ENCODE measurements at places on chromosomes 2 and 18.

DNA sequence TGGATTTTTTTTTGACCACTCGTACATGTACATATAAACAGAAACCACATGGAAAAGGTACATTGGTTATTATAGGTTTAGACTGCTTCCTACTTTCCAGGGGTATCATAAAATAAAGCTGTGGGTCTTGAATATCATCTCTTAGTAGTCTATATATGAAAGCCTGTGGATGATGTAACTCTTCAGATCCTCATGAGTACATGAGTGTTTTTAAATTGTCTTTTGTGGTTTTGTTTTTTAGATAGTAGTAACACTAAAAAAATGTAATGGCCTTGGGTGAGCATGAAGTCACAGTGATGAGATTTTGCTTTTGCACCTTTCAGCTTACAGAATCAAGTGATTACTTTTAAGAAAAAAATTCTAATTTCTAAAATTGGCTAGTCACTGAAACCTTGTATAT lies 80.2 kb downstream of the RAB3GAP1 start:
- DNase-seq: peak; percentile 31

- DNase-seq: no peak
Observed at GRCh38 chr2:128644718-128645256, 326.1 kb upstream of the HS6ST1 start.

DNA sequence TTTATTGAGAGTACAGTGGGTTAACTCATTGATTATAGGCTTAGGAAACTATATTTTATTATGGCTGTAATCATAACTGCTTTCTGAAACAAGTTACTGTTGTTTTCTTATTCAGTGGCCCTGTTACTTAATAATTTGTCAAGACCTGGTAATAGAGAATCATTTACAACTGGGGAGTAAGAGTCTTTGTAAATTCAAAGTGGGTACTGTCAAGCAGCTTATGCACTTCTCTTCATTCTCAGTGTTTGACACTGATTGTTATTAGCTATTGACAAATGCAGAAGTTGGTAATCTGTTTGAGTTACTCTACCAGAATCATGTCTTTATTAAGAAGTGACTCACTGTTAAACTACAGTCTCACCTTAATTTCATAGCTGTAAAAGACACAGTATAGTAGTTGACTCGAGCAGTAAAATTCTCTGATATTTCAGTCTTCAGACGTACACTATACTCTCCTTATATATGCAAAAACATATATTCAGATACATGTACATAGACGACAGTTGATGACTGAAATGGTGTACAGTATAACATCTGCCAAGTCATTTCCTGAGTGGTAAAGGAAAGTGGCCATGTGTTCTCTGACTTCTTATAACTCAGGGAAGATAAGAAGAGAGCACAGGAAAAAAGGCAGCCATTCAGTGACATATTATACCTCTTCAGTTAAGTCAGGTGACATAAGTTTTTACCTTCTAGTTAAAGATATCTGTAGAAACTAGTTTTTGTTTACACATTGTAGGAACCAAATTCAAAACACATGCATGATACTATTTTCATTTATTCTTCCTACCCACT lies 36.0 kb upstream of the TTC27 start:
- DNase-seq: peak; percentile 6

GRCh38 chr18:51120809-51121596 lies 76.5 kb downstream of the MEX3C start:
- no peak for DNase-seq

GRCh38 chr2:133326652-133327397 lies 241.4 kb downstream of the NCKAP5 start:
- peak; percentile 64 for DNase-seq

DNA sequence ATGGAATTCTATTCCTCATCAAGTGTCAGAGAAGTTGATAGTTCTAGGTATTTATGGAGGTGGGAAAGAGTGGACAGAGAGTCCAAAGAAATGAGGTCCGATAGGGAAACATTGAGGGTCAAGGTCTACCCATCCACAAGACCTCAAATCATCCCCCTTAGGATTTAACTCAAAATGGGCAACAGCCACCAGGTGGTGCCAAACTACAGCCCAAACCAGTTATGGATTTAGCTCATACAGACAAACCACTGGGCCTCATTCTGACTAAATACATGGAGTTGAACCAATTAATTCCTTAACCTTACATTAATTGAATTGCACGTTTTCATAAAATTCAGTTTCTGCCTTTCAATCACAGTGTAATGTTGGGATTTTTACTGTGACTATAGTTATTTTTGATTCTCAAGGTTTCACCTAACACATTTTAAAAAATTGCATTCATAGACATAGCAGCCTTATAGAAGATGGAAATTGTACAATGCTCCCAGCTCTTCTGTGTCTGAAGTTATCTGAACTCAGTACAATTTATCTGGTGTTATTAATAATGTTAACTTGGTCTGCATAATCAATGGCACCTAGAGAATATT lies 98.2 kb upstream of the HNMT start:
- peak; percentile 14 for DNase-seq

DNA sequence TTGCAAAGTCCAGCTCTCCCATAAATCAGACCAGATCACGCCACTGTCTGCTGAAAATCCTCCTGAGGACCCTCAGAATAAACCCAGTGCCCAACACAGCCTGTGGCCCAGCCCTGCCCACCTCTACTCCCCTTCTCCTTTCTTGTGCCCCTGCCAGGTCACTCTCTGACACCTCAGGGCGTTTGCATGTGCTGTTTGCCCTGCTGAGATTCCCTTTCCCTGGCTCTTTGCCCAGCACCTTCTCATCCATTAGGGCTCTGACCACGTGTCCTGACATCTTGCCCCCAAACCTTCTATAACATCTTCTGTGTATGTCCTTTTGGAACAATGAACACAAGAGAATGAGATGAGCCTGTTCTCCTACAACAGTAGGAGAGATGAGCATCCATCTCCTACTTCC lies 18.5 kb upstream of the NMUR1 start:
- DNase-seq: no peak

- DNase-seq: no peak
Observed at GRCh38 chr2:112254466-112255240, at the start of gene ZC3H8. ZC3H8 (minus strand) TSS chr2:112255042; CDS start chr2:112254981, 61 bp downstream.

DNA sequence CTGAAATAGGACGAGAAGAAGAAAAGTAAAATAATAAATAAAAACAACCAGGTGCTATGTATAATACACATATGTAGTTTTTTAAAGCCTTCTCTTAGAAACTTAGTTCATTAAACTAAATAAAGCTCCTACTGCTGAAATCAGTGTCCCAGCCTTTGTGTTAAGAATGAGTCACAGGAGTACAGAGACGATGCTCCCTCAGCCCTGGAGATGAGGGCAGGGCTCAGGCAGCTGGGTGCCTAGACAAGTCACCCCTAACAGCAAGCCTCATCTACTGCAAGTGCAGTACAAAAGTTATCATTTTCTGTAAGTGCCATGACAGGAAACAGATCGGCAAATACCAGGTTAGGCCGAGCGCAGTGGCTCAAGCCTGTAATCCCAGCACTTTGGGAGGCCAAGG lies 18.2 kb downstream of the KIDINS220 start:
- DNase-seq: no peak

DNA sequence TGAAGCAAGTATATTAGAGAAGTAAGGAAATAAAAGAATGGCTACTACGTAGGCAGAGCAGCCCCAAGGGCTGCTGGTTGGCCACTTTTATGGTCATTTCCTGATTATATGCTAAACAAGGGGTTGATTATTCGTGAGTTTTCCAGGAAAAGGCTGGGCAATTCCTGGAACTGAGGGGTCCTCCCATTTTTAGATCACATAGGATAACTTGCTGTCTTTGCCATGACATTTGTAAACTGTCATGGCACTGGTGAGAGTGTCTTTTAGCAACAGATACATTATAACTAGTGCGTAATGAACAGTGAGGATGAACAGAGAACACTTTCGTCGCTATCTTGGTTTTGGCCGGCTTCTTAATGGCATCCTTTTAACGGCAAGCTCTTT lies 2.6 kb upstream of the UBE2F start:
- DNase-seq: no peak

- DNase-seq: peak; percentile 53
Observed at GRCh38 chr18:5527603-5528002, 16.2 kb downstream of the EPB41L3 start.

DNA sequence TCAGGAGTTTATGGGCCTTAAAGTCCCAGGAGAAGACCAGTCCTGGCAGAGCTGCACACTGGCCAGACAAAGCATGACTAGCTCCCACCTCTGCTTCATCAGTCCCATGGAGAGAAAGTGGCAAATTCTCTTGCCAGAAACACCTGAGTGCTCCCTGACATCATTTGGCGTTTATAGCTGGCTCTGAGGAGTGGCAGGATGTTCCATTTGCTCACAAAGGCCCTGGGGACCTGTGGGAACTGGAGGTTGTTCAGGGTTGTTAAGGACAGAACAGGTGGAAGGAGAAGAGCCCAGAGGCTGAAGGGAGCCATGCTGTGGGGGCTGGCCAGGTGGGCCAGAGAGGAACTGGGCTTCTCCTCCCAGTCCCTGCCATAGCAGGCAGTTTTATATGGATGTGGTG lies 56.1 kb downstream of the RPL37A start:
- no peak for DNase-seq

DNA sequence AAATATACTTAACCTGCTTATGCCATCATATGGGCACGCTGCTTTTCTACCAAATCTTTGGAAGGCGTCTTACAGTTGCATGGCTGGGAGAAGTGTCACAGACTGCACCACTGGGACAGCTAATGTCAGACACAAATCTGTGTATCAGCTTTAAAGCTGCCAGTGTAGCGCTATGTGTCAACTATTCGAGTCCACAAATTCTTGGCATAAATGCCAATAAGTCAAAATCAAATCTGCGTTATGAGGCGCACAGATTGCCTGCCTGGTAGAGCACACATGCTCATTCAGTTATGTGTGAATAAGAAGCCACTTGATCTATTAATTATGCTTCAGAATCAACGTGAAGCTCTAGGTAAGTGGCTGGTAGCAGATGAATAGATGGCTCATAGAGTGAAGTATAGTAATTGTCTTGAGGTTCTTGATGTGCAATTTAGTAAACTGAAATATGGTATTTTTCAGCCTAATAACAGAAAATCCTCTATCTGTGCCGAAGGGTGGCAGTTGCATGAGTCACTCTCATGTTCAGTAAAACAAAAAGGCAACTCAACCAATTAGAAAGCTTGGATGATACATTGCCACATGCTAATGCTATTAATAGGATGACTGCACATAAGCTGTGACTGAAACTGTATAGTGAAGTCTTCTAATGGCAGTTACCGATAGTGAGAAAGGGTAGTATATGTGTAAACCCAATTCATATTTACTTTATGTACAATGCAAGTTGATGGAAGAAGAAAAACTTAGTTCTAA lies 52.0 kb downstream of the DCC start:
- no peak for DNase-seq

GRCh38 chr2:107072150-107072940 lies 186.4 kb upstream of the ST6GAL2 start:
- DNase-seq: no peak

DNA sequence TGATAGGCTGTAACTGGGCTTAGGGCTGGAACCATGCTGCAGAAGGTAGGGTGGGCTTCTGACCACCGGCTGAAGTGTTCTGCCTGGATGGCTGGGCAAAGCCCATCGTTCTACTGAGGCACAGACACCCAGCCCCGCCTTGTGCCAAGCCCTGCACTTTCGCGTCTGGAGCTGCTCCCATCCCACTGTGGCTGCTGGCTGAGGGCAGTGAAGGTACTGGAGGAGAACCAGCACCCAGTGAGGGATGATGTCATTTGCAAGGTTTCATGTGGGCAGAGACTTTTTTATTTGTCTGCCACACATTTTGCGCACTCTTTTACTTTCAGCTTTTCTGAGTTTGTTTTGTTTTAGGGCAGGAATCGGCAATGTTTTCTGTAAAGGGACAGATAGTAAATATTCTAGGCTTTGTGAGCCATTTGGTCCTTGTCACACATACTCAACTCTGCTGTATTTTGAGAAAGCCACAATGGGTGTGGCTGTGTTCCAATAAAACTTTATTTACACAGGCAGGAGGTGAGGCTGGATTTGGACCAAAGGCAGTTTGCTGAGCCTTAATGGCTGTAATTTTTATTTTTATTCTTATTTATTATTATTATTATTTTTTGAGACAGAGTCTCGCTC lies 85.6 kb downstream of the ASB1 start:
- no peak for DNase-seq

- DNase-seq: no peak
Observed at GRCh38 chr2:49973436-49973835, 819.1 kb upstream of the FSHR start.

DNA sequence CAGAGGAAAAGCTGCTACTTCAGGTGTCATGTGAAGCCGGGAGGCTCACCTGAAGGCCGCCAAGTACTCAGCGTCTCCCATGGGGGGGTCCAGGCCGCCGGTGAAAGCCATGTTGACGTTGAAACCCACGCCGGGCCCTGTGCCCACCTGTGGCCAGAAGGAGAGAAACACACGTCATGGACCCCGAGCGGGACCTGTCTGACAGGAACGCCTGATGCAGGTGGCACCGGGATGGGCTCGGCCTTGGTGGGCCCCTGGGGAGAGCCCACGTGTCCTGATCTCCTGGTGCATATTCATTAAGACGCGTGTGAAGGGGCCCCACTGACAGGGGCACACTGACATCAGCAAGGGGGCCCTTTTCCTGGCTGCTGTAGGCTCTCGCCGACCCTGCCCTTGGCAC lies 233.2 kb downstream of the TWIST2 start:
- no peak for DNase-seq

GRCh38 chr18:31630549-31630948 lies 38.9 kb downstream of the TTR start:
- DNase-seq: no peak

DNA sequence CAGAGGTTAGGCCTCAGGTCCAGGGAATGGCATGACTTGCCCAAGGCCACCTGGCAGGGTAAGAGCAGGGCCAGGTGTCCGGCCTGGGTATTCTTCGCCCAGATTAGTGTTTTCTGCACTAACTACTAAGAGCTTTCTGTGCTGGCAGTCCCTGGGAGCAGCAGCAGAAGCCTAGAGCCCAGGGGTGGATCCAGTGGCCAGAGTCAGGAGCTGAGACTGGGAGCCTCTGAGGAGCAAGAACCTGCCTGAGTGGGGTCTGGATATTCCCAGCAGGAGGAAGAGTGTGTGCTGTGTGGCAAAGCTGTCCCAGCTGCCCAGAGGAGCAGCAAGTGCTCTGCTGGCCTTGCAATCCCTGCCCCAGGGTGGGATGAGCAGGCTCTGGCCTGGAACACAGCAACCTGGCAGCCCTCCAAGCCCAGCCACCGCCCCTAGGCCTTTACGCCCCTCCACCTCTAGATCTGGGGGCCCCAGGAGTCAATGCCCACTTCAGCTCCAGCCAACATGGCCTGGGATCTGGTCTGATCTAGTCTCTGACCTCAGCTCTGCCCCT lies 30.7 kb upstream of the GPAT2 start:
- no peak for DNase-seq

DNA sequence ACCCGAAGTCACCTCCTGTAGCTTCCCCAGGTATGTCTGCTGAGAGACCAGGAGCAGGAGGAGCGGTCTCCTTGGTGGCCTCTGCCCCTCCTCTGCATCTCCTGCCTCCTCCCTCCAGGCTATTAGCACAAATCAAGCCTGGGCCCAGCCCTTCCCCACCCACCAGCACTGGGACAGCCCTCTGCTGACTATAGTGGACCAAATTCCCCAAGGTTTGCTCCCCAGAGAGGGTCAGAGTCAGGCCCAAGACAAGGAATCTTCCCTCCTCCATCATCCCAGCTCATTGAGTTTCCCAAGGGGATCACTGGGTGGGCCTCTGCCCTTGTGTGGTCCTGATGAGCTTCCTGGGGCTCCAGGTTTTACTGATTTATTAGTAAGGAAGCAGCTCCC lies 62.1 kb downstream of the EMILIN2 start:
- DNase-seq: no peak

GRCh38 chr2:240195316-240195861 lies 54.9 kb upstream of the OTOS start:
- no peak for DNase-seq

GRCh38 chr2:156615836-156616322 lies 179.7 kb downstream of the GPD2 start:
- DNase-seq: no peak
